ENCODE measurements at places on chromosomes 4 and X. TPM values are rescaled to one million over a fixed set of nuclear protein-coding genes. Genes with fewer than 3 reads are reported as not detected.

Gene CENPU
- 6.8 TPM for total RNA-seq

Gene TEX13C
- total RNA-seq, result not detected

Gene ARHGAP24
- total RNA-seq, result 61.1 TPM

Gene ADAMTS3
- total RNA-seq, result 2.1 TPM

Gene VCX3A
- not detected for total RNA-seq

Gene IGSF1
- 59.5 TPM for total RNA-seq

Gene GAGE12E
- not detected for total RNA-seq

Gene CFI
- total RNA-seq, result 5.7 TPM

Gene SSX4
- not detected for total RNA-seq

Gene FGB
- total RNA-seq, result 3.7 TPM

Gene SMR3A
- total RNA-seq, result not detected

Gene FUNDC1
- total RNA-seq, result 9.9 TPM

Gene GAB3
- 5.7 TPM for total RNA-seq

Gene CENPE
- 3.1 TPM for total RNA-seq

Gene PRDM5
- total RNA-seq, result 61.1 TPM

Gene CTAG2
- total RNA-seq, result not detected

Gene NDUFB11
- total RNA-seq, result 75.2 TPM

Gene DUX4
- not detected for total RNA-seq

Gene PNMA3
- 0.52 TPM for total RNA-seq

Gene COX7B2
- total RNA-seq, result not detected

Gene WDR17
- total RNA-seq, result 1.0 TPM

Gene NXF2
- not detected for total RNA-seq

Gene LGI2
- 1.6 TPM for total RNA-seq

Gene MAGEA12
- total RNA-seq, result not detected

Gene CENPVL1
- not detected for total RNA-seq

Data from skeletal muscle tissue (tissue), 5 donors.